ENCODE measurements at places on chromosomes 4 and X. TPM values are rescaled to one million over a fixed set of nuclear protein-coding genes. Genes with fewer than 3 reads are reported as not detected.
A peak's percentile ranks its signal among the peaks of the same experiment; 100 is the strongest.

Gene CPZ
- 0.73 TPM for total RNA-seq

Gene TMEM47
- 28.5 TPM for total RNA-seq

Gene RBMXL3
- total RNA-seq: not detected

Gene FAM236C
- total RNA-seq: not detected

DNA sequence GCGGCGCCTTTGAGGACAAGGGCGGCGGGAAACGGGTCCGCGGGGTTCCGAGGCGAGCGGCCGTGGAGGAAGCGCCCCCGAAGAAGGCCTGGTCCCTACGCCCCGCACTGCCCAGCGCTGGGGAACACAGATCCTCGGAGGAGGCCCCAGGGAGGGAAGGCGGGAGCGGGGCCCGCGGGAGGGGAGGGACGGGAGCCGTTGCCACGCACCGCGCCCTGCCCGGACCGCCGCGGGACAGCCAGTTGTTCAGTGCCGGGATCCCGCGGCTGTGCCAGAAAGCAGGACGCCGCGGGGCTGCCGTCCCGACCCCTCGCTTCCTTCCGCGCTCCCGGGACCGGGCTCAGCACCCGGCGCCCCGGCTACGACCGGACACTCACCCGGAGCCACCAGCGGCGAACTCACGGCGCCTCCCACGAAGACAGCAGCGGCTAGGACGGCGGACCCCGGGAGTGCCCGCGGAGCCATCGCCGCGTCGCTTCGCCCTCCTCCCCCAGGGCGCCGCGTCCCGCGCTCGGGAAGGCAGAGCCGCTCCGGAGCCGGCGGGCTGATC lies 278 bp downstream of the RELL1 start:
- peak; percentile 26 for DNase-seq

DNA sequence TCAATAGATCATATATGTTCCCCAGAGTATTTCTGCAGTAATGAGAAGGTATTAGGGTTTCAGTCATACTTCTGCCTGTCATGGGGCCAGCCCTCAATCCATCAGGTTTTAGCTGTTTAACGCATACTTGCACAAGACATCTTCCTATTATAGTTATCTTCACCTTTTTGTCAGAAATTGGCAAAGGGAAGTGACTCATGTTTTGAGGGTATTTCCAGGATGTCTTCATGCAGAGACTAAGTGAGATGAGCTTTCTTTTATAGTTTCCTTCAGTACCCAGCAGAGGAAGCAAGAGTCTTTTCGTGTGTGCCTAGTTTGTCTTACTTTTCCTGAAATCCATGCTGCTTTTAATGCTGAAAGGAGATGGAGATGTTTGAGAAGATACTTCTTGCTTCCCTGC lies 9.5 kb downstream of the CSTF2 start:
- no peak for DNase-seq

DNA sequence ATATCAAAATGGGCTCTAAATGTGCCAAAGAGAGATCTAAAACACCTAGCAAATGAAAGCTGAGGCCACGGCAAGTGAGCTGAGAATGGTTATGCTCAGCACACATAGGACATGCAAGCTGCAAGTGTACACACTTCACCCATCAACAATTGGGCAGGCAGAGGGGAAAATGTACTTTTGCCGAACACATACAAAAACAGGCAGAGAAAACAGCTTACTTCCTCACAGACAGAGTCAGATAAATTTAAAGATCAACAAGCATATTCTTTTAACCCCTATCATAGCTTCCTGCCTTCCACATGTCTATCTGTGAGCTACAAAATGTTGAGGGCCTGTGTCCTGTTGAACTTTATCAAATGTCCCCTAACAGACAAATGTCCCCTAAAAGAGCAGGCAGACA lies 60.3 kb downstream of the SH3KBP1 start:
- no peak for DNase-seq
